ENCODE measurements at places on chromosomes 7 and 10.

DNA sequence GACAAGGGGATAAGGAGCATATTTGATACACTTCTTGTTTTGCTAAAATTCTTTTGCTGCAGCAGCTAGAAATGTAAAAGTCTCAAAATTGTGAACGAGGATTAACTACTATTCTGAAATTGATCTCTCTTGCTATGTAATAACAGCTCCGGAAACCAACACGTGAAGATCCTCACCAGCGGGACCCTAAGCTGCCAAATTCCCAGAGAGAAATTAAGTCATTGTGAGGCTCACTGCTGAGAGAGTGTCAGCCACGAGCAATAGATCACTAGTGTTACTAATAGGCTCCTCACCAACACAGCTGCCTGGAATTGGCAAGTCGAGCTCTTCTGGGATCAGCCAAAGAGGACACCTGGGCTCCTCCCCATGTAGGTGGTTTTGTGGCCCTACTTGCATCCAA, 5.6 kb upstream of the VWA2 start:
- DNase-seq = no peak

DNA sequence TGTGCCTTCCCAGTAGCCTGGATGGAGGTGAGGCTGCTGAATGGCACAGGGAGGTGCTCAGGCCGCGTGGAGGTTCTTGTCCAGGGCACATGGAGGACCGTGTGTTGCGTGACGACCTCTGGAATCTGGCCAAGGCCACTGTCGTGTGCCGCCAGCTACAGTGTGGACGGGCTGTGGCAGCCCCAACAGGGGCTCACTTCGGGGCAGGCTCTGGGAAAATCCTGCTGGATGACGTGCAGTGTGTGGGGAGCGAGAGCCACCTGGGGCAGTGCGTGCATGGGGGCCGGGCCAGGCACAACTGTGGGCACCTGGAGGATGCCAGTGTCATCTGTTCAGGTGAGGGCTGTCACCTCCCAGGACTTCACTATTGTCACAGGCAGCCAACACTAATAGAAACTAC, 50.2 kb upstream of the C10orf120 start:
- DNase-seq = no peak

- peak; percentile 53 for DNase-seq
Observed at GRCh38 chr7:1567049-1567771, 2.6 kb downstream of the PSMG3 start.

DNA sequence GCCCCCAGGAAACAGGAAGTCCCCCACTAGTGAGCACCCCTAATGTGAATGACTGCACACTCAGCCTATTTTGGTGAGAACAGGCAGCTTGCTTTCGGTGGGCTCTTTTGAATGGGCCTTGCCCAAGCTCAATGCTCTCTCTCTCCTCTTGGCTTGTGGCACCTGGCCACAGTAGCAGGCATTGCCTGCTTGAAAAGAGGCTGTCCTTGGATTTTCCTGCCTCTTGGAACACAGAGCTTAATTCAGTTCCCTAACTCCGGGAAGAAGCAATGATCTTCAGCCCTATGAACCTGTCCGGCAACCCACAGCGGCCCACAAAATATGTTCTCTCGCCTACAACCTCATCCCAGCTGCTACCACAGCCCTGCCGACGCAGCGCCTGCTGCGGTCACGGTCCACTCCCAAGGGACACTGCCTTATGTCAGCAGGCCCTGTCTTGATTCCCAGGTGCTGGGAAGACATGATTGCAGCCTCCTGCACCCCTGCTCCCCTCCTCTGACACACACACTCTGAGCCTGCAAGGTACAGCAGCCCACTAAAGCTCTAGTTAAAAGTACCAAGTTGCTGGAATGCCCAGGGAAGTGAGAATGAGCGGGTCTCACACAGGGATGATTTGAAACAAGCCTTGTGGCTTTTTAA, 715.5 kb upstream of the GALNT17 start:
- DNase-seq = no peak

- peak; percentile 67 for DNase-seq
Observed at GRCh38 chr10:33113466-33113865, 155.4 kb upstream of the ITGB1 start.

DNA sequence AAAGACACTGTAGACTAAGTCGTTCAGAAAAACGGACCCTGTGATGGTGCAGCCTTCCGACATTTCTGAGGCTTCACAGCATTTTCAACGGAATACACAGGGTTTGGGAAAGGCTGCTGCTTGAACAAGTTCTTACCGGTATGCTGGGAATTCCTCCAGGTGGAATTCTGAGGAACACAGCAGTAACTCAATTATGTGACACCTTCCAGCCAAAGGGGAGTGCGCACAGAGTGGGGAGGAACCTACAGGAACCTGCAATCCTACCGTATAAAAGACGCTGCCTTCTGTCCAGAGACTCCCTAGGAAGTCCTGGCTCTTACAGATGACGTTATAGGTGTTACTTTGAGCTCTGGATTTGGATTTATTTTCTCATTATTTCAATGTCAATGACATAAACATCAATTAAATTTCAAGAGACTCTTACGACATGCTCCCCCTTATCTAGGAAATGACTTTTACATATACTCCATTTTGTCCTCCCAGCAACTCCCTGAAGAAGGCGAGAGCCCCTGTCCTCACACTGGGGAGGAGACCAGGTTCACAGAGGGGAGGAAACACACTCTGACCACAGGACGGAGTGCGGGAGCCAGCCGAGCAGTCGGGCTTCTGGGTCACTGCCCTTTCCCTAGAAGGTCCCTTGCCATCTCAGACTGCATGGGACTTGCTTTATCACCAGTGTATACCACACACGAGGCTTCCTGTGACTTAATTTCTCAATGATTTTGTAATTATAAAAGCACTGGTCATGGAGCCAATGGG, 27.9 kb downstream of the VIPR2 start:
- no peak for DNase-seq

DNA sequence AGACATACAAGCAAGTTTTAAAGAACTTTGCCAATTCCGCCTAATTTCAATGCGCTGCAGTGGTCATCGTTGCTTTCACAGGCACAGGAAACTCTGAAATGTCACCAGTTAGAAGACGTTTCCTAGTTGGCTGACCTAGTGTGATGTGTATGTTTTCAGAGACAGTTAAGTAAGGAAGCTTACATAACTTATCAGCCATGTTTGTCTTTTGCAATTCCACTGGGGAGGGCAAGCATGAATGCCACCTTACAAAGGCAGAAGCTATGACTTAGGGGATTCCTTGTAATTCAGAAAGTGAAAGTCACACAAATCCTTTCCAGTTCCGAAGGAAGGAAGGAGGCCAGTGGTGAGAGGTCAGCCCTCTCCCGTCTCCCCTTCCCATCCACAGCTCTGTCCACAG, 15.0 kb upstream of the NPS start:
- DNase-seq = no peak

GRCh38 chr7:66556549-66557213, 72.0 kb upstream of the KCTD7 start:
- no peak for DNase-seq

DNA sequence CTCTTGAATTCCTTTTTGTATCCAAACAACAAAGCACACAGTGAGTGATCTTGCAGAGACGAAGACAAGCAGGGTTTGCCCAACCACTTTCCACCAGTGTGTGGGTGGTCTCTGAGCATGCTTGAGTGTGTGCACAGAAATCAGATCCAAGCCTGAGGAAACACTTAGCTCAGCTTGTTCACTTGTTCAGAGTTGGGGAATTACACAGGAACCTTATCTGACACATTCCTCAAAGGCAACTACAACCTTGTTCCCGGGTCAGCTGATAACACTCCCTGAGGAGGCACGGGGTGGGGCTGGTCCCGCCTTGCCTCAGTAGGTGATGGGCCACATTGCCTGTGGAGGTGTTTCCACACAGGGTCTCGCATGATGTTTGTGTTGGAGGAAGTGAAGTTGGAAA, 216.9 kb downstream of the DYNC1I1 start:
- DNase-seq = no peak

- no peak for DNase-seq
Observed at GRCh38 chr7:117113871-117114270, 160.6 kb downstream of the ST7 start.

- DNase-seq = peak; percentile 65
Observed at GRCh38 chr7:150428671-150429451, 21.6 kb upstream of the GIMAP8 start.

DNA sequence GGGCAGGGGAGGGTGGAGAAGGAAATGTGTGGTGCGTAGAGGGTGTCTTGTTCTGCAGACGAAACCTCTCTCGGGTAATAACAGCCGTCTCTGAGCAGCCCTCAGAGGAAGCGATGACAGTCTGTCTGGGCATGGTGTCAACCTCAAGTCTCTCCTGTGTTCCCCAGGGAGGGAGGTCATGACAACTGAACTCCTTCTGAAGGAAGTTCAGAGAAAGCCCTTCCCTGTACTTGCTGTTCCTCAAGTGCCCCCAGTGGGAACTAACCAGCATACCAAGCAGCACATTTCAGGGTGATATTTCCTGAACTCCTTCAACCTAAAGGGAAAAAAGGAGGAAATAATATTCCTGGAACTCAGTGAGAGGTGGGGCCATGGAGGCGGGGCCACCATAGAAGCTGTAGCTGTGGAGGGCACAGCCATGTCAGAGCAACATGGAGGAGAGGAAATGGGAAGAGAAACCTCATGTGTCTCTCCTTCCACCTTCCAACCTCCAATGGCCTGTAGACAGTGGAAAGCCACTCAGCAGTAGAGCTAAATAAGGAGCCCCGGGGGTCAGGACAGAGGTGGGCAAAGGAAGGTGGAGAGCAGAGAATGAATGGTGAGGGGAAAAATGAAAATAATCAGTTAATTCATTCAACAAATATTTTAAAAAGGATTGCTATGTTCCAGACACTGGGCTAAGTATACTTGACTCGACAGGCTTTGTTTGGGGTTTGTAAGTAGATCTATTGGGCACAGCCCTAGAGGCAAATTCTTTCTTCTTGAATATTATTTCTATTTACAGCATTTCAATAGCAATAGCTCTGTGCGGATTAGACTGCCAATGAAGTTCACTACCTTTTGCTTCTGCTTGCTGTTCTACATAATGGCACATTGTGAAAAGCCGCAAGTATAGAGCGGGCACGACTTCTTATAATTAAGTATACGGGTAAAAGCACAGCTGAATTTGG, 61.0 kb upstream of the AOAH start:
- no peak for DNase-seq

GRCh38 chr10:5775685-5776084, 37.5 kb downstream of the GDI2 start:
- DNase-seq = no peak

GRCh38 chr10:100446130-100446761, 16.6 kb upstream of the WNT8B start:
- DNase-seq = no peak

DNA sequence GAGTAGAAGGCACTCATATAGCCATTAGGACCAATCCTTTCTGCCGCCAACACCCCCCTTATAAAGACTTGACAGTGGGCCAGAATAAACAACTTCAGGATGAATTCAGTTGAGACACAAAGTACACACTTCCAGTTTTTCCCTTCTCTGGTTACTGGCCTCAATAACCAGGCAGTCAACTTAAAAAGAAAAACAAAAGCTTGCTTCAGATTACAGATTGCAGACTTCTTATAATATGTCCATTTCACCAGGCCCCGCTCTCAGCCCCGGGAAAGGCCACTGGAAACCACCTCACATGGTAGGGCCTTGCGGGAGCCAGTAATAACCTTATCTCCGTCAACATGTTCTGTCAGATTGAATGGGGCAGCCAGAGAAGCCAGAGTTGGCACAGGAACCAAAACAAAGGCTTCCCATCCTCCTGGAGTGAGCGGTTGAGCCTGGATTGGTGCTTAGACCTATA, 108.8 kb downstream of the EGFR start:
- DNase-seq = no peak

DNA sequence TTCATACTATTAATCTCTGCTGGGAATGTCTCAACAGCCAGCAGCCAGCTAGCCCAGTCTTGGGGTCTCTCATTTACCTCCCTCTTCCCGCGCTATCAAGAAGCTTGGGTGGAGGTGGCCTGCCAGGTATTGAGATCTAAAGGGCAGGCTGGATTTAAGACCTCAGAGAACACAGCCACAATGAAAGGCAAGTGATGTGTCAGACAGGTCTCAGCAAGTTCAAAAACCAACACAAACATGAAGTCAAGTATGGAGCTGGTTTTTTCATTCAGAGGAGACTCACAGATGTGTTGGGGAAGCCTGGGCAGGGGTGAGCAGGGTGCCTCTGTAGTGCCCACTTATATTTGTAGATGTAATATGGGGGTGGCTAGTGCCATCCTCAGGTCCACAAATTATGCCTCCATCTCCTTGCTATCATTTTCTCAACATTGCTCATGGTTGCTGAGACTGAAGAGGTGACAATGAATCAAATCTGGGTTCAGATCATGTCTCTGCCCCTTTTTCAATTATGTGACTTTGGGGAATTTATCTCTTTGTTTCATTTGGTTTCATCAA, 27.7 kb upstream of the CROT start:
- no peak for DNase-seq

DNA sequence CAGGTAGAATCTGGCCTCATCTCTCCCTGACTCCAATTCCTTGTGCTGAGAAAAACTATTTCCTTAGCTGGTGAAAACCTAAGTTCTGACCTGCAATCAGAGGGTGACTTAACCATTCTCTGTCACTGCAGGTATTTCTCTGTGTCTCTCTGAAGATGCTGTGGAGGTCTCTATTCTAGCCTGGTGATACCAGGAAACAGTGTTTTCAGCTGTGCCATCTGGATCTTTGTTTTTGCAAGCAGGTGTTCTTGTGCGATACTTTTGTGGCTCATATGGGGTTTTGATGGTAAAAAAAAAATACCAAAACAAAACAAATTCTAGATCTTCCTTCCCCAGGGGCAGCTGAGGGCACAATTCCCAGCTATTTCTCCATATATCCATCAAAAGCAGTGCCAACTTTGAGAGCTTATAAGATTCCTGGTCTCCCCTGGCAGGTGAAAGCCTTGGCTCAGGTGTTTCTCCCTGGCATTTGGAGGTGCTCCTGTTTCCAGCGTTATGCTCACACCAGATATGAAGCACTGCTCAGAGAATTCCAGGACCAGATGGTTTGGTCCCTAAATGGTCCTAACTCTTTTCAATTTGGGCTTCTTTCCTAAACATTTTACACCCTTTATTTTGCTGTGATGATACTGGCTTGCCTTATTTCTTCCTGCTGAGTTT, 9.9 kb upstream of the NPVF start:
- no peak for DNase-seq

DNA sequence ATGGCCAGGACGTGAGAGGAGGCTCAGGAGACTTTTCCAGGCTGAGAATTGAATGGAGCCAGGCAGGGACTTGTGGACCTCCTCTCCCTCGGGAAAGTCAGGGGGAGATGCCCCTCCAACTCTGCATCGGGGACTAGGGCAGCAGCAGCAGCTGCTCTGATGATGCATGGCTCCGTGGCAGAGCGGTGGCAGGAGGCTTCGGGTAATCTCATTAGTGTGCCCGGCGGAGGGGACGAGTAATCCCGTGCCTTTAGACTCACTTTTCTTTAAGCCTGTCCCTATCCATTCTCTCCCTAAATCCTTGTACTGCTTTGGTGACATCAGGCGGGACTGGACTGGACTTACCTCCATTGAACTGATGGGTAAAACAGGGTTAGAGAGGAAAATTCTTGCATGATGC, 75.1 kb downstream of the ZMIZ1 start:
- DNase-seq = no peak

GRCh38 chr7:78437118-78437517, 638.5 kb downstream of the PHTF2 start:
- DNase-seq = peak; percentile 56

GRCh38 chr7:2036786-2037185, 196.0 kb downstream of the MAD1L1 start:
- DNase-seq = no peak

GRCh38 chr7:157529768-157530560, 193.2 kb downstream of the DNAJB6 start:
- DNase-seq = no peak

- no peak for DNase-seq
Observed at GRCh38 chr10:84230359-84230758, 5.0 kb upstream of the LRIT2 start.

- no peak for DNase-seq
Observed at GRCh38 chr10:5645944-5646617, 20.3 kb downstream of the ASB13 start.
